ENCODE measurements at places on chromosomes 3 and 15.
A peak's percentile ranks its signal among the peaks of the same experiment; 100 is the strongest.

DNA sequence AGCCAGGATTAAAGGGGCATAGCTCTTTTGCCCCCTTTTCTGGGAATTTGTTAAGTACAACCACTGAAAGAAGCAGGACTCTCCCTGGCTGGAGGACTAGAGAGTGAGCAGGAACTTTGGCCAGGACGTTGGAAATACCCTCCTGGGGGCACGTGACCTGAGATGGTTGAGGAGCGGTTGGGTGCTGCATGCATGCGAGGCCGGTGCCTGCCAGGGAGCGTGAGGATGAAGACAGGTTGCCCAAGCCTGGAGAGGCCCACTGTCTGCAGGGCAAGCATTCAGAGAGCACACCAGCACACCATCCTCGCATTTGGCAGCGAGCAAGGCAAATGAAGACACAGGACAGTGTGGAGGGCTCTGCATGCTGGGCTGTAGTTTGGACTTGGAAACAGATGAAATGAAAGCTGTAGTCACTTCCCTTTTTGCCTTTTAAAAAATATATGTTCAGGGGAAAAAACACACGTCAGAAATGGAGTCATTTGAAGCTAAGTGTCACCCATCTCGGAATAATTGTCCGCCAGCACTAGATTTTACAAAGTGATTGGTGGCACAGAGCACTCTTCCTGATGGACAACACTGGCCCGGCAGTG is 217.6 kb downstream of the SLCO3A1 start:
- no peak for DNase-seq

- DNase-seq, result no peak
Measured at GRCh38 chr15:72690938-72691337, 4.9 kb downstream of the BBS4 start.

GRCh38 chr3:150451329-150452048 is 43.4 kb downstream of the TSC22D2 start:
- DNase-seq, result no peak

GRCh38 chr3:42071904-42072812 is 19.0 kb upstream of the TRAK1 start:
- no peak for DNase-seq

GRCh38 chr3:42613462-42613861 is 13.0 kb downstream of the NKTR start:
- peak; percentile 38 for DNase-seq

DNA sequence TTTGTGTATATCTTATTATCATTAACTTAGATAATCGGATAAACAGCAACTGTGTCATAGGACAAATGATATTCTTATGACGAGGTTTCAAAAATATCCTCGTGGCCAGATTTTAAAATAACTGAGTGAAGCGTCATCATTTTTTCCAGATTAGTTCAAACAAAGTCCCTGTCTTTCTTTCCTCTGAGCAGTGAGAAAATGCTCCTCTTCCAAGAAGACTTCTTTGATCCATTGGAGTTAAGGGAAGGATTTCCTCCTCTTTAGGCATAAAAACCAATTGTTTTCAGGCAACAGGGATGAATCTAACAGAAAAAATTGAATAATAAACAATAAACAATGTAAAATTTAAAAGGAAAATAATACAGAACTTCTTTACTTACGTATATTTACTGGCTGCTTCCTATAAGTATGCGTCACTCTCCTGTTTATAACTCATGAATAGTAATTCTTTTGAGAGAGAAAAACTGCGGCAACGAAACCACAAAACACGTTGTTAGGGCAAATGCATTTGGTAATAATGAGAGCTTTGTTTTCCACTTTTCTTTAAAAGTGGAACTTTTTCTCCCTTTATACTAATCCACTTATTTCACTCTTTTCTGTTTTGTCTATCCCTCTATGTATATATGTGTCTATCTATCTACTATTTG is 419.4 kb upstream of the ONECUT1 start:
- DNase-seq, result no peak

GRCh38 chr15:51416129-51416528 is 74.7 kb downstream of the GLDN start:
- no peak for DNase-seq

DNA sequence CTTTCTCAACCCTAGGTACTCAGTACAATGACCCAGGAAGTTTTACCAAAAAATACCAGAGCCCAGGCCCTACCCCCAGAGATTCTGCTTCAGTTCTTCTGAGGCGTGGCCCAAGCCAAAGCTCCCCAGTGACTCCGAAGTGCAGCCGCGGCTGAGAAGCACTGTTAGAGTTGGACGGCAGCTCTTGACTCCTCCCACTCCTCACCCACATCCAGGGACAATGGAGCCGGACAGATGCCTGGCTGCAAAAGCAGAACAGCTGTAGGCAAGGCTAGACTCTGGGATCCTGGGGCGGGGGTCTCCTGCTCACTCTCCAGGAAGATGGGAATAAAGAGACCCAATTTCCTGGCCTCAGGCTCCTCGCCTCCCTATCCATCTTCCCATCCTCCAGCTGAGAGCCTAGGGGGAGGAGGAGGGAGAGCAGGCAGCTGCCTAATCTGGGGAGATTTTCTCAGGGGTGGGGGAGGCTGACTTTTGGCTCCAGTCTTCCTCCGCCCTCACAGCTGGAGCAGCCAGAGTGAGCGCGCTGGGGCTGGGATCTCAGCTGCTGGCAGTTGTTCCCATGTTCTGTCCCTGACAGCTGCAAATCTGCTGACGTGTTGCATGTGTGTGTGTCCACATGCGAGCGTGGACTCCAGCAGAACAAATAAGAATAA is 223.8 kb downstream of the OPA1 start:
- DNase-seq, result no peak

DNA sequence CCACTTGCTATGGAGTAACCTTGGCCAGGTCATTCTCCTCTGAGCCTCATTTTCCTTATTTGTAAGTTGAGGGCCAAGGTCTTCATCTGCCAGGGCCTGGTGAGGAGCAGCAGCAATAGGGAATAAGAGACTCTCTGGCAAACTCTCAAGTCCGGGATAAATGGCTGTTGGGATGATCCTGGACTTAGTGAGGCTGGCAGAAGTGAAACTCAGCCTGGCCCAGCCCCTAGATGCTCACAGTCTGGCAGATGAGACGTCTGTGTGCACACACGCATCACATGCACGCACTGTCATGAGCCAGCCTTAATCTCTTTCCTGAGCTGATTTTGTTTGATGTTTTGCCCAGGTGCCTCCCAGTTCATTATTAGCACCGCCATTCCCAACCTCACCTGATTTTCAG is 26.8 kb downstream of the SLC6A6 start:
- no peak for DNase-seq

DNA sequence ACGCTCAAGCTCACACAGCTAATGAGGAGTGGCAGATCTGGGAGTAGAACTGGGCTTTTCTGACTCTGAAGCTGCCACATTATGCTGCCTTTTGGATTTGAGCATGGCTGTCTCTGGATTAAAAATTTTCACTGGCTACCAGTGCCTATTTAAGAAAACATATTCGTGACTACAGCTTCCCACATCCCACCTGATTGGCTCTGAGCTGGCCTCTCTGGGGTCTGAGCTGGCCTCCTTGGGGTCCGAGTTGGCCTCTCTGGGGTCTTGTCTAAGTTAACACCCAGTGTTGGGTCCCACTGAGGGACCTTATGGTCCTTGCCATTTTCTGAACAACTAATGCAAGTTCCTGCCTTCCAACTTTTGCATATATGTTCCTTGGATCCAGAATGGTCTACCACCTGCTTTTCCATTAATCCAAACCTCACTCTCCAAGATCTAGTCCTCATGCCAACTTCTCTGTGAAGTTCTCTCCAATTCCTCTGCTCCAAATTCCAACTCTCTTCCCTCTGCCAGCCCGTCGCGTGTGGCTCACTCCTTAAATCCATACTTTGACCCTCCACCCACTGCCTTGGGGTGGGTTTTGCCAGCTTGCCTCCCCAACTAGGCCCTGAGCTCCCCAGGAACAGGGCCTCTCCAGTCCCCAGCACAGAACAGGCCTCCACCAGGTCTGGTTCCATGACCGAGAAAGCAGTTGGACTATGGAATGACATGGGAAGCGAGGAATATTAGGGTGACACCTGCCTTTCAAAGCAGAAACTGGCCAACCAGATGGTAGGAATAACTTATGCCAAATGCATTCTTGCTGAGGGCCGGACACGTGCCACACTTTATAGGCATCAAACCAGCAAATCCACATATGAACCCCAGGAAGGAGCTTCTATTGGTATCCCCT is 42.5 kb downstream of the ATP2B2 start:
- no peak for DNase-seq

DNA sequence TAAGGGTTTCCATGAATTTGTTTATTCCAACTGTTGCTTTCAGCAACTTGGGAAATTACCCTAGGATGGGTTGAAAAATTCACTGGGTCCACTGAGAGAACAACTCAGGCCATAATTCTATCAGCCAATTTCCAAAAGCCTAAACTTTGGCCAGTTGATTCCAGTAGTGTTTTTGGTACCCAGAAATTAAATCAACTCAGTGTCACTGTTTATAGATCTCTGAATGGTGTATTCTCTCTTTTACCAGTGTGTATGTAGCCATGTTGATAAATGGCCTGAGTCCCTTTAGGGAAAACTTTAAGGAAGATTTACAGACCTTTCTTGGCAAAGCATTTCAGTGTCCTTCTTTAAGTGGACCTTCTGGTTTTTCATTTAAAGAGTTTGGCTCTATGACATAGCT is 636.4 kb downstream of the OTOL1 start:
- DNase-seq, result no peak

- DNase-seq, result no peak
Measured at GRCh38 chr3:108035751-108036150, 55.1 kb downstream of the CD47 start.

DNA sequence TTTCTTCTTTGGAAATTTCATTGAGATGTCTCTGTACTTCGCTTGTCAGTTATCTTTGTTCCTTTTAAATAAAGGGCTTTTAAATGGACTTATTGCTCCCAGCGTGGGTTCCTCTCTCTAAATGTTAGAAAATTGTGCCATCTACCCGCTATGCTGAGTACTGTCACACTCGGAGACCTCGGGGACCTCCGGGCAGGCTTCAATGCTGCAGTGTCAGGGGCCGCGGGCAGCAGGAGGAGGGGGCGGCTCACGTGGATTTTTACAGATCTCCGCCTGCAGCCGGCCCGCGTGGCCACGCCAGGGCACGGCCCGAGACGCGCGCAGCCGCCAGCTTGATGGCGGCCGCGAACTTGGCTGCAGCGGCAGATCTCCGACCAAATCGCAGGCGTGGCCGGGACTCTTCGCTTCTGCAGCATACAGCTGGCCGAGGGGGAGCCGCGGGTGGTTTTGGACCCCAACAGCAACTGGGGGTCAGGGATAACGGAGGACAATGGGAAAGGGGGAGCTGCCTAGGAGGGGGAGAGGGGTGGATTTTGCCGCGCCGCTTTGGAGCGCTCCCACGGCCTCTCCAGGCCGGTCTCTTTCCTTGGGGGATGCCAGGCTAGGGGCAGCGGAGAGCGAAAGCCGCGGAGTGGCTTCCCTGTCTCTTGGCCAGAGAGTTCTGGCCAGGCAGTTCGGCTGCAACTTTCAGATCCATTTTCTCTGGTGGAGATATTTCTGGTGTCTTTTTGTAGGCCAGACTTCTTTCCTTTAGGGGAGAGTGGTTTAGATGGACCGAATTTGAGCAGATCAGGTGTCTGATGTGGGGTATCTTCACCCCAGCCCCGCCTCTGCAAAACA is 15.3 kb downstream of the NR2F2 start:
- DNase-seq, result no peak

DNA sequence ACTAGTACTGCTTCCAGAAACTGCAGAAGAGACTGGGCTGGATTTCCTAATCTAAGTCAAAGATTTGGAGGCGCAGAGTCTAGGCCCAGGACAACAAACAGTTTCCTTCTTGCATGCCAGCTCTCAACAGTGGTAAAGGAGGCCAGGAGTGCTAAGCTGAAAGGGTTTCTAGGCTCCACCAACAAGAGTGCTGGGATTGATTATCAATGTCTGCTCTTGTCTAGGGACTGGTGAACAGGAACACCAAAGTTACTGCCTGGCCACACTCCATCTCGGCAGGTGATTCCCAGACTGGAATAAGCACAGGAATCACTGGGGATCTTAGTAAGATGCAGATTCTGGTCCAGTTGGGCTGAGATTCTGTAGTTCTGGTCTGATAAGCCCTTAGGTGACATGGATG is 22.8 kb upstream of the FGD5 start:
- no peak for DNase-seq

DNA sequence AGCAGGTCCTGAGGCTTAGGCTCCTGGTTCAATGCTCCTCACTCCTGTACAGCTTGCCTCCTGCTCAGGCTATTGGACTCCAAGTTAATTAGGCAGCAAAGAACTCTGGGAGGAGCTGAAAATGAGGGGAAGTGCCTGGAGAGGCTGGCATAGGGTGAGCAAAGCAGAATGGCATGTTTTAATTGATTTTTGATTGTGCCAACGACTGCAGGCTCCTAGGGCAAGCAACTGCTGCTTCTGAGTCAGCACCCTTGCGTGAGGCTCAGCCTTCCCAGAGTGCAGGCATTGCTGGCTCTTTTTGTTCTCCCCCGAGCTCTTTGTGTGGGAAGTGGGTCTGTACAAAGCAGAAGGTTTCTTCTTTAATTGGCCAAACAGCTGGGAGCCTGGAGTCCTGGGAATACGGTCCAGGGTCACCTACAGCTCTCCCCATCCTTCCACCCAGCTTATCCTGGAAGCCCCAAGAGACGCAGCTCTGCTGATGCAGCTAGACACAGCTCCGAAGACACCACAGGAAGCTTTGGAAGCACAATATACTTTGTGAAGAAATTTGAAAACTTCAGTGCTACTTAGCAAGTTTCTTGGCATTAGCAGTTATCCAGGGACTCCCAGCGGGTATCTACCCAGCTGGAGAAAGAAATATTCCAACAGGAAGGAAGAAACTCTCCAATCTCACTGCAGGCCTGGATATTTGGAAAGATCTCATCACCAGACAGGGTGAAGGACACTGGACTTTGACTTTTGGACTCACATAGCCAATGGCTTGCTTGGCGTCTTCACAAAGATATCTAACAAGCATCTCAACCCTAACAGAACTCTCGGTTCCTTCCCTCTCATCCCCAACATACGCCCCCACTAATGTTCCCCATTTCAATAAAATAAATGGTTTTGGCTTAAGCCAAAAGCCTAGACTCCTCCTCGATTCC is 76.8 kb downstream of the BDH1 start:
- DNase-seq, result no peak

DNA sequence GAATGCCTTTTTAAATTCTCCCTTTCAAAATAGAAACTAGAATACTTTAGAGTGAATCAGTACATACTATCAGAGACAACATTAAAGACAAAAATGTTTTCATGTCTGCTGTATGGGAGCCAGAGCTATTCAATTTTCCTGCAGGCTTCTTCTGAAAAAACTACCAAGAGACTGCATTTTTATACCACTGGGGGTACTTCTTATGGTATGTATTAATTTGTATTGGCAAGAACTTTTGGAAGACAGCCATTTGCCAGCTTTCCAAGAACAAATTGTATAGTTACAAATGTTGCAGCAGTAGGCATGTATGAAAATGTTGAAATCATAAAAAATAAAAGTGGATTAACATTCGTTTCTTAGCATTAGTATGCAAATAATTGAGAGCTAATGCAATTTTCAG is 1010.0 kb upstream of the CADM2 start:
- no peak for DNase-seq
